CD4-positive, alpha-beta T cell treated with Interleukin-4 for 1 hour (primary cell): ENCODE measurements at places on chromosomes 16 and 17.

GRCh38 chr17:57724026-57724728 lies 20.9 kb downstream of the CCDC182 start:
- no peak for DNase-seq

DNA sequence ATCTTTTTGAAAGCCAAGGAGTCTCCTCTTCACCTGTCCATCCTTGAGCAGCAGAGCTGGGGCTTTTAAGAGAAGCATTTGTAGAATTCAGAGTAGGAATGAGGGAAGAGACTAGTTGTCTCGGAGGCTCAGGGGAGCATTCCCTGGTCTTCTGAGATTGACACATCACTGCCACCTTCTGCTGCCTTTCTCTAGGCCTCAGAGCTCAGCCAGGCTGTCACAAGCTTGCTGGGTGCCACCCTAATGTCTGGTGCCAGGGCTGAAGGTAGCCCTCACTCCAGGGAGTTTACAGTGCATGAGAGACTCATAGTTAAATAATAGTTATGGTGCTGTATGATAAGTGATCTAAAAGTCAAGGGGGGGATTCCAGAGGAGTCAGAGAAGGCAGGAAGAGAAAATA lies 39.7 kb downstream of the B9D1 start:
- DNase-seq = no peak

- DNase-seq = no peak
Observed at GRCh38 chr16:19236561-19237209, 48.8 kb upstream of the CLEC19A start.

GRCh38 chr16:29720703-29721102 lies 25.1 kb downstream of the C16orf54 start:
- no peak for DNase-seq

- DNase-seq = peak; percentile 74
Observed at GRCh38 chr17:74957935-74958740, 14.4 kb downstream of the HID1 start.

GRCh38 chr16:84884596-84885341 lies 65.0 kb downstream of the CRISPLD2 start:
- DNase-seq = no peak
